Mucosa of gallbladder (tissue), 1 donor: ENCODE measurements at places on chromosomes 7 and 10. TPM values are rescaled to one million over a fixed set of nuclear protein-coding genes. Genes with fewer than 3 reads are reported as not detected.

FAM171A1 gene
- total RNA-seq: 73.9 TPM

AGBL3 gene
- total RNA-seq: 4.1 TPM

NPC1L1 gene
- 61.3 TPM for total RNA-seq

HMX3 gene
- 1.6 TPM for total RNA-seq

TSPAN12 gene
- 65.8 TPM for total RNA-seq
